ENCODE measurements at places on chromosomes 4 and X.

DNA sequence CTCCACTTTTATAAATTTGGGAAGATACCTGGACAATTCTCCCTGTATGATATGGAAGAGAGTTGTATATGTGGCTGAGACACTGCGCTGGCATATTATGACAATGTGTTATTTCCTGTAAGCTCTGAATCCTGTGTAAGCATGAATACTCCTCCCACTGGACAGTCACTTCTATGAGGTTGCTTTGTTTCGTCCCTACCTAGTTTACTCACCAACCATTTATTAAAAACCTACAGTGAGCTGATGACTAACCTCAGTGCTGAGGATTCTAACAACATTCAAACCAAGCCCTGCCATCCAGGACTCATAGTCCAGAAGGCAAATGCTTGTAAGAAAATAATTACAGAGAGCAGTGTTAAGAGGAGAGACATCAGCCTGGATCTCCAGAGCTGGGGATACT lies 1632.9 kb upstream of the TENM3 start:
- peak; percentile 41 for DNase-seq

DNA sequence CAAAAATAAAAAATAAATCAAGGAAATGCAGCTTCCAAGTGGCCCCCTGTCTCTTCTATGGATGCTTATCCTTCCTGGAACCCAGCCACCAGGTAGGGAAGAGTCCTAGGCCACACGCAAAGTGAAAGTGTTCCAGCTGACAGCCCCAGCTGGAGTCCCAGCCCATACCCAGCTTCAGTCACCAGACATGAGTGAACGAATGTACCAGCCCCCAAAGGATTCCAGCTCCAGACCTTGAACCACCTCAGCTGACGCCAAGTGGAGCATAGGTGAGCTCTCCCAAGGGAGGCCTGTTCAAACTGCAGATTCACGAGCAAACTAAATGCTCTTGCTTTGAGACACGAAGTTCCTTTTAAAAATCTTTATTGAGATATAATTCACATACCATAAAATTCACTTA lies 62.0 kb downstream of the BCOR start:
- DNase-seq: no peak

GRCh38 chrX:43096830-43097229 lies 318.9 kb upstream of the PPP1R2C start:
- no peak for DNase-seq

DNA sequence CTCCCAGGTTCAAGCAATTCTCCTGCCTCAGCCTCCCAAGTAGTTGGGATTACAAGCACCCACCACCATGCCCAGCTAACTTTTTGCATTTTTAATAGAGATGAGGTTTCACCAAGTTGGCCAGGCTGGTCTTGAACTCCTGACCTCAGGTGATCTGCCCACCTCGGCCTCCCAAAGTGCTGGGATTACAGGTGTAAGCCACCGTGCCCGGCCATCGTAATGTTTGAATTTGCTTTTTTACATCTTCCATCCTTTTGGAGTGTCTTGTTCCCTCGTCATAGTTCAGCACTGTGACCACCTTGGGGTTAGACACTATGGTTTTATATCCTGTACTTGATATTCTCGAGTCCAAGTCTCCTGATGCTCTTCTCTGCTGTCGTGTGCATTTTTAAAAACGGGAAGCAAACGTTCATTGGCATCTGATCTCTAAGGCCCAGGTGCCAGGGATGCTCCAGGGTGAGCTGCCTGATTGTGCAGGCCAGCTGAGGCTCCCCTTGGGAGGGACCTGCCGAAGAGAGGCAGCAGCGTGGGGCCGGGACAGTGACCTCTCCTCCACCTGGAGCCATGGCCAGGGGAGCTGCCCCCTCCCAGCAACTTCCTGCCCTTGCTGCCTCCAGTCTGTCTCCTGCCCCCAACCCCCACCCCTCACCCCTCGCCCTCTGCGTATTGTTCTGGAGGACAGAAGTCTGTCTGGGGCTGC lies 16.7 kb downstream of the DGKQ start:
- no peak for DNase-seq

GRCh38 chrX:150080497-150080896 lies 142.2 kb upstream of the EOLA2 start:
- DNase-seq: no peak

DNA sequence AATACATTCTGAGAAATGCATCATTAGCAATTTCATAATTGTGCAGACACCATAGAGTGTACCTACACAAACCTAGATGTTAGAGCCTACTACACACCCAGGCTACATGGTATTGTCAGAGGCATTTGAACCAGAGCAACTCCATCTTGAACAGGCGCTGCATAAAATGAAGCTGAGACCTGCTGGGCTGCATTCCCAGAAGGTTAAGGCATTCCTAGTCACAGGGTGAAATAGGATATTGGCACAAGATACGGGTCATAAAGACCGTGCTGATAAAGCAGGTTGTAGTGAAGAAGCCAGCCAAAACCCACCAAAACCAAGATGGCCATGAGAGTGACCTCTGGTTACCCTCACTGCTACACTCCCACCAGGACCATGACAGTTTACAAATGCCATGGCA lies 116.4 kb downstream of the LARP7 start:
- no peak for DNase-seq

DNA sequence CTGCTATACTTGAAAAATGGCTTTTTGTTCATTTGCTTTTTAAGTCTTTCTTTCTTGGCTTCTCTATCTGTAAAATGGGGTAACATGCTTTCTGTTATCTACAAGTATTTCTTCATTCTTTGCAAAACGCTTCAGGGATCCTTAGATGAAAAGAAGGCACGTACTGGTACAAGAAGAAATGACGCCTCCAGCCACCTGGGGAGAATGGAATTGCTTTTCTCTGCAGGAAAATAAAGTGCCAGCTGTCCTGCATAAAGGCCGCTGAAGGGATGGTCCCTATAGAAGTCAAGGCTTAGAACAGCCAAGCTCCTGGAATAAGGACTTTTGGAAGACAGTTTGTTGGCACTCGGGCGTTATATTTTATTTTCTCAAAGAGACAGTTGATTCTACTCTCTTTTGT lies 210.8 kb upstream of the RASGEF1B start:
- no peak for DNase-seq

DNA sequence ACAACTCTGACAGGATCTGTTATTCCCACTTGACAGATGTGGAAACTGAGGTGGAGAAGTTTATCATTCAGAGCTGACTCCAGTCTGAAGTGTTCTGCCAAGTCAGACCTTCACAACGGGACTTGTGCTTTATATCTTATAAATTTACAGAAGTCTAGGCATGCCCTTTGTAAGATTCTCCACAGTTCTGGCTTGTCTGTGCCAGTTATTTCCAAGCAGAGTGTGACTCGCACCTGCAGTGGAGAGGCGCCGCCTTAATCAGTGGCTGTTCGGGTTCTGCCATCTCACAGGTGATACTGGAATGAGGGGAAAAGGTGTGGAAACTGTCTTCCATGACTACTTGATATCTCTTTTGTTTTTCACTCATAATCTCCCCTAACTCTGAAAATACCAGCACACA lies 63.2 kb downstream of the CPEB2 start:
- no peak for DNase-seq

- DNase-seq: no peak
Measured at GRCh38 chr4:76300012-76300411, 6.5 kb upstream of the STBD1 start.

- DNase-seq: no peak
Measured at GRCh38 chr4:26062215-26062614, 148.2 kb downstream of the SMIM20 start.

DNA sequence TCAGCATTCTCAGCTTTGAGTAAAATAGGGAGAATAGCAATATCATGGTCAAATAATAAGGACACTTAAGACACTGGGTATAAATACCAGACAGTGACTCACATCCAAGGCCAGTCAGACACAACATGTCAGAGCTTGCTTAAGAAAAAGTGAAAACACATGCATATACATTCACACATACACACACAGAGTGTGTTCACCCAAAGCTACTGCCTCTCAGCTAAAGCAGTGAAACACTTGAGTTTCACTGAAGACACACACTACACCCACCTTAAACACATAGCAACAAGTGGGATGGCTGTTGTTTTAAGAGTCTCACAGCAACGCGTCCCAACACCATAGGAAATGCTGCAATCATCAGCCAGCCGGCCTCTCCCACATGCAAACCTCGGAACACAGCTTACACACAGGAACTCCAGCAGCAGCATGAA lies 14.4 kb downstream of the SHROOM4 start:
- DNase-seq: no peak

DNA sequence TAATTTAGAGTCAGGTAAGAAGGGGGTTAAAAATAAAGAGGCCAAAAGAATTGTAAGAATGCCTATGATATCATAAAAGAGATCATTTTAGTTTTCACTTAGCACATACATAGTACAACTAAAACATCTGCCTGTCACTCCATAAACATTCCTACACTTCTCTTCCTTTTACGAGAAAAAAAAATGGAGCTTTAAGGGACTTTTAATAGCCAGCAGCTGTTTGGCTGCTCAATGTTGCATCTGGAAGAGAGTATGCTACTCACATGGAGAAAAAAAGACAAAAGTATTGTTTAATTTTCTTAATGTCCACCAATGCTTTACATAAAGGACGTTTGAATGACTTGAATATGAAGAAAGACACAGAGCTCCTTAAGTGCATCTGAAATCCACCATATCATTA lies 48.7 kb upstream of the TNIP3 start:
- no peak for DNase-seq

- DNase-seq: no peak
Measured at GRCh38 chr4:126271292-126271691, 956.5 kb downstream of the FAT4 start.

DNA sequence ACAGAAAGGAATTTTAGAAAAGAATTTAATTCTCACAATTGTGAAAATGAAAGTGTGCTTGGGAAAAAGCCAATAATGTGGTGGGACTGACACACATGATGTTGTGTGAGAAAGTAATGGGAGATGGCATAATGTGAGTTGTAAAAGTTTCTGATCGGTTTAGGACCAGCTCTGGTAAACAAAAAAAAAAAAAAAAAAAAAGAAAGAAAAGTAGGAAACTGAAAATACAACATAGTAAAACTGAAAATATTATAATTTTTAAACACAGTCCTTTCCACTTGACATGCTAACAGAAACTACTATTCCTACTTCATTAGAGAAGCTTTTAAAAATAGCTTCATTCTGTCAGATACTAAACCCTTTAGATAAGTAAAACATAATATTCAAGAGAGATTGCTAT lies 28.2 kb downstream of the RAP1GDS1 start:
- DNase-seq: peak; percentile 50

DNA sequence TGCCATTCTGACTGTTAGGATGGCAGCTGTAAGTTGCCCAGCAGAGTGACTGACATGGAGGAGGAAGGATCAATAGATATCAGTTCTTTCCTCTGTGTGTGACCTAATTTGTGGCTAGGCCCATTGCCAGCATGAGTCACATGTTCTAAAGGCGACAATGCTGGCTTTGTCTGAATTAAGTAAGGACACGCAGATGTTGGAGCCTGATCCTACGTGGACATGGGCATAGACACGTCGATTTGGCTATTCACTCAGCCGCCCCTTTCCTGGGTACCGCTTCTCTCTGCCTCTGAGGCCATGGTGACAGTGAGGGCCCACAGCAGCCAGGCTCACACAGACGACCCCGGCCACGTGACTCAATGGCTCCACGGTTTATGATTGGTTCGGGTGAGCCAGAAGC lies 16.3 kb downstream of the PROM1 start:
- DNase-seq: no peak

DNA sequence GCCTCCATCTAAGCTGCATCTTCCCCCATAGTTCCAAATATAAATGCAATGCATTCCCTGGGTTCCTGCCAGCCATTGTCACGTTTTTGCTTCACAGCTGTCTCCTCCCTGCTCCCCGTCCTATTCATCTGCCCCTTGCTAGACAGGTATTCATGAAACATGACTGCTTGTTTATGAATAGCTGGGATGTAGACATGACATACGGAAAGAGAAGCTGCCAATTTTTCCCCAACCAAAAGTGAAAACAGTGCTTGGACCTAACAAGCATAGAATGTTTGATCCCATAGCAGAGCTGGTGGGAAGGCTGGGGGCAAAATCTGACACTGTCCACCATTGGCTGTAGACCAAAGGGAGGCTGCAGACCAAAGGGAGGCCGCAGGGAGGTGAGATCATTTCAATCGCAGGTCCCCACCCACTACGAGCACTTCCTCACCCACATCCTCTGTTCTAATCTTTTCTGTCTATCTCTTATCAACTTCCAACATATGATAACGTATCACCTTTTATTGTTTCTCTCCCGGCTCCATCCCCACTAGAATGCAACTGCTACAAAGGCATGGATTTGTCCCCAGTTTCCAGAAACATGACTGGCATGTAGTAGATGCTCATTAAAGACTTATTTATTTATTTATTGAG lies 8.5 kb upstream of the GYG2 start:
- no peak for DNase-seq

- no peak for DNase-seq
Measured at GRCh38 chrX:149453030-149453429, 52.1 kb downstream of the IDS start.

GRCh38 chrX:10474913-10475568 lies 145.3 kb downstream of the MID1 start:
- DNase-seq: no peak

- DNase-seq: no peak
Measured at GRCh38 chr4:35918491-35918977, 325.8 kb downstream of the ARAP2 start.

GRCh38 chr4:85928775-85929591 lies 430.9 kb downstream of the MAPK10 start:
- DNase-seq: peak; percentile 9

DNA sequence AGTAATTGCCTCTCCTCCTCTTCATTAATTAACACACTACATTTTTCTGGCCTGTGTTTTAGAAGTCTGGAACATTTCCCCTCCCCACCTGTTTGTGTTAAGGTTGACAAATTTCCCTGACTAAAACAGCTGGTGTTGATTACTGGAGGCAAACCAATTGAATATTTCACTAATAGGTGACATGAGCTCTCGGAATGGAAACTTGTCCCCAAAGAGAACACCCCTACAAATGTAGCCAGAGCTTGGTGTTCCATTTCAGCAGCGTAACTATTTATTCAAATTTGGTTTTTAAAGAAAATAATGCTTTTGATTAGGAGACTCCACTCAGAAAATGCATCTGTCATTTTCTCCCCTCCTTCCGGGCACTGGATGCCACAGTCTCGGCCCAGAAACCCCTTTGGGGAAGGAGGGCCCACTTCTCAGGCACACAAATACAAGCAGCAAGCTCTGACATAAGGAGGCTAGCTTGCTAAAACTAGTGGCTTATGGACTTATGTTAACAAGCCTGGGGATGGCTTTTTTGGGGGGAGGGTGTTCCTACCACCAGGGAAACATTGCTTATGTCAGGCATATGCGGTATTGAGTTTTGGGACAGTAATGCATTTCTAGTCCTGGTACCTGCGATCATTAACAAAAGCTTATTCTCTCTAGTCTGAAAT lies 2.2 kb downstream of the RNF150 start:
- DNase-seq: no peak

- no peak for DNase-seq
Measured at GRCh38 chr4:4914059-4914820, 54.8 kb downstream of the MSX1 start.

- peak; percentile 9 for DNase-seq
Measured at GRCh38 chrX:148956352-148956751, 455.9 kb downstream of the AFF2 start.

GRCh38 chr4:99634742-99635360 lies 22.8 kb downstream of the C4orf54 start:
- no peak for DNase-seq

Data from GM12865 (cell line).